T-helper 1 cell (primary cell): ENCODE measurements at places on chromosomes 2 and 18.

DNA sequence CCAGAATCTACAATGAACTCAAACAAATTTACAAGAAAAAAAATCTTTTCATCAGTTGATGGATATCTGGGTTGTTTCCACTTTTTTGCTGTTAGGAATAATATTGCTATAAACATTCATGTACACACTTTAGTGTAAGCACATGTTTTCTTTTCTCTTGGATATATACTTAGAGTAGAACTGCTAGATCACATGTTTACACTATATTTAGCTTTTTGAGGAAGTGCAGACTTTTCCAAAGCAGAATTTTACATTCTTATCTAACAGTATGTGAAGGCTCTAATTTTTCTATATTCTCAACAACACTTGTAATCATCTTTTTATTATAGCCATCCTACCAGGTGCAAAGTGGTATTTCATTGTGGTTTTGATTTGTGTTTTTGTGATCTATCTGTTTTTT, 103.6 kb upstream of the RMP24 start:
- DNase-seq = no peak

DNA sequence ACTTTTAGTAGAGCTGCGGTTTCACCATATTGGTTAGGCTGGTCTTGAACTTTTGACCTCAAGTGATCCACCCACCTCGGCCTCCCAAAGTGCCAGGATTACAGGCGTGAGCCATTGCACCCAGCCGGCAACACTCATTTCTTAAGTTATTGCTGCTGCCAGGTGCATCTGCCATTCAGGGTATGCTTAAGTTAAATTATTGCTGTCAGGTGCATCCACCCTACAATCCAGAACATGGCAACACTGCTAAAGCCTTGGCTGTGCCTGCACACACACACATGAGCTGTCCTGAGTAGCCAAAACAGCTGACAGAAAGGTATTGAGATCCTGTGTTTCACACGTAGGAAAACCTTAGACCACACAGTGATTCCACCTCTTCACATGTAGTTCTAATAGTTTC, 148.2 kb downstream of the FAM161A start:
- DNase-seq = no peak

DNA sequence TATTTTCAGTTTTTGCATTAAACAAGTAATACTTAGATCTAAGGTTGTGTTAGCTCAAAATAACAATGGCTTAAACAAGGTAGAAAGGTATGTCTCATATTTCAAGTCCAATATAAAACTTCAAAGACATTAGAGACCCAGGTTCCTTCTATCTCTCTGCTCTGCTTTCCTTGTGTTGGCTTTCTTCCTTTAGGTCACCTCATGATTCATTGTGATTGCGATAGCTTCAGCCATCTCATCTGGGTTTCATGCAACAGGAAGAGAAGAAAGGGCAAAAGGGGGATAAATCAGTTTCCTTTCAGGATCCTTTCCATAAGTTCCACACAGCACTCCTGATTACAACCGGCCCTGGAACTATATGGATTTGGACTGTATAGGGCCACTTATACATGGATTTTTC, 16.0 kb upstream of the TBR1 start:
- DNase-seq = no peak

DNA sequence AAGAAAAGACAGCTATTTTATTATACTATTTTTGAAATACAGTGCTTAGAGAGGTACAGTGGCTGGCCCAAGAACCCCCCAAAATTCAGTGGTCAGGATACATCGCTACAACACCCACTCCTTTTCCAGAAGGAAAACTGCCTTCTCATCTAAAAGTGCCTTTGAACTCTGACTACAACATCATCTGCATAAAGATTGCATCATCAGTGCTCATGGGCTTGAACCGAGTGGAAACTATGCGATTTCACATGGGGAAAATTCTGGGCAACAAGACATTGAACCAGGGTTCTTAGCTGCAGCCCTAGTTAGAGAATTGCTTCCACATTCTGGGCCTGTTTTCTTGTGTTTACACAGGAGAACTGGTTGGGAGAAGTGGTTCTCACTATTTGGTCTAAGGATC, 294.6 kb upstream of the SLC14A2 start:
- no peak for DNase-seq

DNA sequence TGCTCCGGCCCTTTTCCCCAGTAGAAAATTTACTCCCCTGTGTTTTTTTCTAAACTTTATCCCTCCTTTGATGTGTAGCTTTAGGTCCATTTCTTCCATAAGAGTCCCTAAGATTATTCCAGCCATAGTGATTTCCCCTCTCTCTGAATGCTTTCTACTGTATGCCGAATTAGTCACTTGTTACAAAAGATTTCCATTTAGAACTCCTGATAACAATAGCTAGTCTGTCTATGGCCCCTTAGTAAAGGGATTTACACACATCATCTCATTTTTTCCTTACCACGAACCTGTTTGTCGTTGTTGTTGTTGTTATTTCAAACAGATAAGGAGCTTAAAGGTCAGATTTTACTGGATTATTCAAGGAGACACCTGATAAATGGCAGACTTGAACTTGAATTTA, 256.1 kb downstream of the PAX3 start:
- DNase-seq = no peak

GRCh38 chr2:80050246-80050645, 254.3 kb downstream of the LRRTM1 start:
- DNase-seq = no peak

DNA sequence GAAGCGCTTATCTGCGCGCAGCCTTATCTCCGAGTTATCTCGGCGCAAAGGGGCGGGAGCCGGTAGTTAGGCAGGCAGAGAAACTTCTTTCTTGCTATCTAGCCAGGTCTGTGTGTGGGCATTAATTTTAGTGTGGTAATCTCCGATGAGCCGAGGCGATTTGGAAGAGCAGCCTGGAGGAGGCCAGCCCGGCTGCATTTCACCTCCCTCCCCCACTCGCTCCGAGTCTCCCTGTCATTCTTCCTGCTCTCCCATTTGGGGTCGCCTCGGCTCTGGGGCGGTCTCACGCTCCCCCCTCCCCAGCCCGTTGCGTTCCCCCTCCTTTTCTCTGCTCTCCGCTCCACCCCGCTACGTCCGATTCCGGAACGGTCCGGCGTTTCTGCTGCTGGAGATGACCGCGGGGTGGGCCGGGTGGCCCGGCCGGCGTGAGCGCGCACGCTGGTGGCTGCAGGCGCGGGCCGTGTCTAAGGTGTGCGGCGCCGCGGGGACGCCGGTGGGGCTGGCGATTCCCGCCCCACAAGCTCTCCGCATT, 566 bp downstream of the GATA6 start:
- DNase-seq = no peak
